ENCODE measurements at places on chromosomes 7 and 10.
A peak's percentile ranks its signal among the peaks of the same experiment; 100 is the strongest.

DNA sequence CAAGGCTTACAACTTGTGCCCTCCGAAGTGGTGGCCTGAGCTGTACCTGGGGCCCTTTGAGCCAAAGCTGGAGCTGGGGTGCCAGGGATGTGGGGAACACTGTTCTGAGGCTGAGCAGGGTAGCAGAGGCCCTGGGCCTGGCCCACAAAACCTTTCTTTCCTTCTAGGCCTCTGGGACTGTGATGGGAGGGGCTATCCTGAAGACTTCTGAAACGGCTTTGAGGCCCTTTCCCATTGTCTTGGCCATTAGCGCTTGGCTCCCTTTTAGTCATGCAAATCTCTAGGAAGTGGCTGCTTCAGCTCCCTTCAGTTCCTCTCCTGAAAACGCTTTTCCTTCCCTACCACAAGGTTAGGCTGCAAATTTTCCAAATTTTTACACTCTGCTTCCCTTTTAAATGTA lies 16.8 kb upstream of the CRYGN start:
- DNase-seq: no peak

GRCh38 chr10:132133449-132134240 lies 53.1 kb upstream of the DPYSL4 start:
- no peak for DNase-seq

- peak; percentile 39 for DNase-seq
Observed at GRCh38 chr7:22882106-22882505, 59.5 kb upstream of the TOMM7 start.

- no peak for DNase-seq
Observed at GRCh38 chr7:138520742-138521141, 60.7 kb downstream of the TRIM24 start.

DNA sequence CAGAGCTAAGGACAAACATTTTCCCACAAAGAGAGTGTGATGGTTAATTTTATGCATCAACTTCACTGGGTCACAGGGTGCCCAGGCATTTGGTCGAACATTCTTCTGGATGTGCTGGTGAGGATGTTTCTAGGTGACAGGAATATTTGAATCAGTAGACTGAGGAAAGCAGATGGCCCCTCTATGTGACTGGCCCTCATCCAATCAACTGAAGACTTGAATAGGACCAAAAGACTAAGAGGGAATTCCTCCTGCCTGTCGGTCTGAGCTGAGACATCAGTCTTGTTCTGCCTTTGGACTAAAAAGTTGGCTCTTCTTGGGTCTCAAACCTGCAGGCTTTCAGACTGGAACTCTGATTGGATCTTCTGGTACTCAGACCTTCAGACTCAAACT lies 44.4 kb downstream of the AFAP1L2 start:
- DNase-seq: no peak
